ENCODE measurements at places on chromosomes 1 and 21.

- DNase-seq, result no peak
- H3K36me3 ChIP-seq, result no peaks in the 10 kb centered on the region
- no peak overlapping the region for H3K27ac ChIP-seq
- H3K4me1 ChIP-seq, result peaks cover 2% of the 10 kb centered on the region
- no peaks in the 10 kb centered on the region for H3K27me3 ChIP-seq
These were observed 116.4 kb upstream of the ARHGEF16 start for GRCh38 chr1:3337798-3338724.

DNA sequence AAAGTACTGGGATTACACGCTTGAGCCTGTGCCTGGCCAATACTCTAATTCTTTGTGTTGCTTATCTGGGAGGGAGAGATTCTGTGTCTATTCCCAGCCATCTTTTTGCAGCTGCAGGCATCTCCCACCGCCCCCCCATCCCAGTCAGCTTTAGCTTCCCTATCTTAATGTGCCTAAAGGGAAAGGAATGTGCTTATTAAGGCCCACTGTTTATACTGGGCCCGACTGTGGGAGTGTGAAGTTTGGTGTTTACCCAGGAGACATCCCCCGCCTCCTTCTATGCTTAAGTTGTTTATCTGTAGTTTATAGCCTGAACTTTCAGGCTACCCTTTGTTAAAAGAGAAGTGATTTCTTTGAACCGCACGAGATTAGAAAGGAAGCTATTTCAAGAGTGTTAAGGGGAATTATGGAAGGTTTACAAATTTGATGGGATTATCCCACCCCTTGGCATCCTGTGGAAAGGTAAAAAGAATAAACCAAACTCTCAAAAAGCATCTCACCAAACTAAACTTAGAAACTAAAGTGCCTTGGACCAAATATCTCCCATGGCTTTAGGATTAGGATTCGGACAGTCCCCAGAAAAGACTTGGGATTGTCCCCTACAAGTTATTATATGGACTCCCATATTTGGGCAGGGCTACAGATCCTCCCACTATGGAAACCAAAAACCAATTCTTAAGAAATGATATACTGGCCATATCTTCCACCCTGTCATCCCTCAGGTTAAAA lies 25.5 kb upstream of the ZNF496 start:
- H3K27ac ChIP-seq, result no peak overlapping the region
- no peaks in the 10 kb centered on the region for H3K27me3 ChIP-seq

DNA sequence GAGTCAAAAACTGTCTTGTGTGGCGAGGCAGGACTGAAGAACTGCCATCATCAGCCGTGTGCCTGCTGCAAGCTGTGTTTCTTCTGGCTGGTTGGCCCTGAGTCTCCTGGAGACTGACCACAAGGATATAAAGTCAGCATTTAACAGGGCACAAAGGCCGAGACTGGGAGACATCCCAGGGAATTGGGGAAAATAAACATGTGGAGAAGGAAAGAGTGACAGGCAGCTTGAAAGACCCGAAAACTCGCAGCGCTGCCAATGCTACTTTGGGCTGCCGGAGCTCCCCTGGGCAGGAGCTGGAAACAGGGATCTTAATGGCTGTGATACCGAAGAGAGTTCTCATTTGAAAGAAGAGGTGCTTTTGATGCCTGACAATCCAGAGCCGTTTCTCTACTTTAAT lies 125.3 kb upstream of the HMGB4 start:
- no peak for DNase-seq
- no peaks in the 10 kb centered on the region for H3K4me1 ChIP-seq
- no peaks in the 10 kb centered on the region for H3K36me3 ChIP-seq
- no peaks in the 10 kb centered on the region for H3K27me3 ChIP-seq
- no peak overlapping the region for H3K27ac ChIP-seq

- H3K27me3 ChIP-seq, result no peaks in the 10 kb centered on the region
- H3K4me1 ChIP-seq, result no peaks in the 10 kb centered on the region
- no peaks in the 10 kb centered on the region for H3K36me3 ChIP-seq
These were observed 576.2 kb downstream of the MATN1 start for GRCh38 chr1:30147188-30147587.

DNA sequence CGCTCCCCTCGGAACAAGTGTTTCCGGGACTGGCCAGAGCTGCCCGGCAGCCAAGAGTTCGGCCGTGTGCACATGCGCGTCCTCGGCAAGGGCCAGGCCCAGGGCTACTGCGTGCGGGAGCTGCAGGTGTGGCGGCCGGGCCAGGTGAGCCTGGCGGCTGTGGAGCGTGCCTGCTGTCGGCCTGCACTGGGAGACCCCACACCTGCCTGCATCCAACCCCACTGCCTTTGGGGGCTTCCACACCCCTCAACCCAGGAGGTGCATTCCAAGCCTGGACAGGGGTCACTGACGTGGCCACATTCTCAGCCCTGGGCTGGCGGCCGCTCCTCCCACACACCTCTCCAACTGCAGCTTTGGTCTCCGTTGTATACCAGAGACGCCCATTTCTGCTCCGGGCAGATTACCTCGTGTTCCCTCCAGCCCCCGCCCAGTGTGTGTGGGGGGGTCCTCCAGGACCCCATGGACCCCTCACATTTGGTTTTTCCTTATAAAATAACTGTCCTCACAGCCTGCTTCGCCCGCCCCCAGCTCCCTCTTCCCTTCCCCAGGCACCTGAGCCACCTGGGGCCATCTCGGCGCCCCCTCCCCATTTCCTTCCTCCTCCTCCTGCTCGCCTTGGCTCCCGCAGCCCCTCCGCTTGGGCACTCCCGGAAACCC lies 6.1 kb downstream of the RNF223 start:
- H3K36me3 ChIP-seq, result no peaks in the 10 kb centered on the region
- no peak for DNase-seq
- no peak overlapping the region for H3K27ac ChIP-seq
- H3K27me3 ChIP-seq, result no peaks in the 10 kb centered on the region
- H3K4me3 ChIP-seq, result no peak overlapping the region
- peaks cover 3% of the 10 kb centered on the region for H3K4me1 ChIP-seq

DNA sequence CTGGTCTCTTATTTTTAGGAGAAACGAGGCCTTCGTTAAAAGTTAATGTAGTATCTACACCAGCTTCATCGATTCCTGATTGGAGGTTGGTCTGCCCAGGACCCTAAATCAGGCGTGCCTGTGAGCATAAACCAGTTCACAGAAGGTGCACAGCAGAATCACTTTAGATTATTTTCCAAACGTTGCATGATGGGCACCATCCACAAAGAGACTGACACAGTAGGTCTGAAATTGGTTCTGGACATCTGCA lies 256 bp upstream of the TARBP1 start:
- peaks cover 2% of the 10 kb centered on the region for H3K4me1 ChIP-seq
- peak overlapping the region; percentile 63 for H3K4me3 ChIP-seq
- H3K27me3 ChIP-seq, result no peaks in the 10 kb centered on the region
- H3K27ac ChIP-seq, result no peak overlapping the region
- no peak for DNase-seq

Measured in ovary (tissue), 10 donors.